ENCODE measurements at places on chromosomes 7 and 10.

GRCh38 chr7:44960011-44960580, 18.7 kb downstream of the MYO1G start:
- DNase-seq, result no peak

DNA sequence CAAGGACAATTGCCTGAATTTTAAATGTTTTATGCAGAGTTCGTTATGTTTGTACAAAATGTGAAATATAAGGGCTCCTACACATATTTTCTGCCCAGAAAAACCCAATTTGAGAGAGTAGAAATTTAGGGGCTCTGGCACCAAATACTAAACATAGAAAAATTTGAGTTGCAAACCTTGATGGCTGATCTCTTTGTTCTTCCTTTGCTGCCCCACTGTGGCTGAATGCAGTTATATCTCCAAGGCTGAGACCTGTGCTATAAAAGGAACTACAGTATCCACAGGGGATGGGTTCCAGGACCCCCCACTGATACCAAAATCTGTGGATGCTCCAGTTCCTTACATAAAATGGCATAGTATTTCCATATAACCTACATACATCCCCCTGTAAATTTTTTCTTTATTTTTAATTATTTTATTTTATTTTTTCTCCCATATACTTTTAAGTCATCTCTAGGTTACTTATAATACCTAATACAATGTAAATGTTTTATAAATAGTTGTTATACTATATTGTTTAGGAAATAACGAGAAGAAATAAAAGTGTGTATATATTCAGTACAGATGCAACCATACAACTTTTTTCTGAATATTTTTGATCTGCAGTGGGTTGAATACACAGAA, 22.5 kb downstream of the CFAP43 start:
- peak; percentile 55 for DNase-seq

GRCh38 chr10:522350-522749, 167.1 kb downstream of the DIP2C start:
- no peak for DNase-seq

DNA sequence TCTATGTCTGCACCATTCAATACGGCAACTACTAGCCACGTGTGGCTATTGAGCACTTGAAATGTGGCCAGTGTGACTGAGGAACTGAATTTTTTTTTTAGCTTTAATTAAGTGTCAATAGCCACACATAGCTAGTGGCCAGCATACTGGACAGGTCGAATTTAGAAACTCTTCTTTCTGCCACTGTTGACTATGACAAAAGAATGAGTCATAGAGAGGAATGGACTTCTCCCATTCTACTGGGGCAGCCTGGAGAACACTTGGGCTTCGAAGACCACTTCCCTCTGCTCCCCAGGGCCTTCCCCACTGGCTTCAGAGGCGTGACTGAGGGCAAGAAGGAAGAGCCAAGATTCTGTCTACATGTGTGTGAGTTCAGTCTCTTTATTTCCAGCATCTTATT, 137.5 kb downstream of the SNX10 start:
- DNase-seq, result no peak
